ENCODE measurements at places on chromosomes 11 and 22.

GRCh38 chr11:128895526-128895925, 4.4 kb downstream of the KCNJ5 start:
- no peaks in the 10 kb centered on the region for H3K27me3 ChIP-seq
- no peak overlapping the region for H3K4me3 ChIP-seq
- no peaks in the 10 kb centered on the region for H3K36me3 ChIP-seq
- H3K4me1 ChIP-seq, result peaks cover 4% of the 10 kb centered on the region
- no peak overlapping the region for H3K27ac ChIP-seq
- DNase-seq, result no peak

- H3K27ac ChIP-seq, result no peak overlapping the region
- no peaks in the 10 kb centered on the region for H3K27me3 ChIP-seq
- no peaks in the 10 kb centered on the region for H3K36me3 ChIP-seq
- no peak for DNase-seq
- no peaks in the 10 kb centered on the region for H3K4me1 ChIP-seq
Observed at GRCh38 chr22:22230438-22230837, 14.1 kb upstream of the VPREB1 start.

DNA sequence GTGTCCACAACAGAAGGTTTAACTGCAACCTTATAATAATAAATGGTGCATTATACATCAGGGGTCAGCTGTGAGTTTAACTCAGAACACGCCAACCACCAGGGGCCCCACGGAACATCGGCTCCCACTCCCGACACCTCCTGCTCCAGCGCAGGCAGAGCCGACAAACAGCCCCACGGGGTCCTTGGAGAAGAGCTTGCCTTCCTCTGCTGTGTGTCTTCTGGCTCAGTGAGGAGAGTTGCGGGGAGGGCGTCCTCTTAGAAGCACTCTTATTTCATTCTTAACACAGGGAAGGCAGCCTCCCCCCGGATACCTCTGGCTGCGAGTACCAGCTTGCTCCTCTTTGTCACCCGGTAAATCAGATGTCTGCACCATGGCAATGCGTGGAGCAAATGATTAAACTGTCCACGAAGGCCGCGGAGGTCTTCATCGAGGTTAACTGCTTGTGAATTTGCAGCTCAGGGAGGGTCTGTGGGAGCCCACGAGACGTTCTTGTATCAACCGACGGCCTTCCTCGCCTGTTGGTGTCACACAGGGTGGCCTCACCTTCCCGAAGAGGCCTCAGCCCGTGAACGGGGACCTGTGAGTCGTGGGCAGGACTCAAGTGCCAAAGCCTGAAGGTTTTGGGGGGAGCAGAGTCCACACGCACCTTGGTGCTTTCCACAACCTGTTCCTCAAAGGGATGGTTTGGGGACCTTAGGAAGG, 464.0 kb downstream of the BRD1 start:
- H3K4me3 ChIP-seq, result no peak overlapping the region
- DNase-seq, result peak; percentile 61
- H3K27ac ChIP-seq, result no peak overlapping the region
- no peaks in the 10 kb centered on the region for H3K27me3 ChIP-seq
- H3K4me1 ChIP-seq, result no peaks in the 10 kb centered on the region

DNA sequence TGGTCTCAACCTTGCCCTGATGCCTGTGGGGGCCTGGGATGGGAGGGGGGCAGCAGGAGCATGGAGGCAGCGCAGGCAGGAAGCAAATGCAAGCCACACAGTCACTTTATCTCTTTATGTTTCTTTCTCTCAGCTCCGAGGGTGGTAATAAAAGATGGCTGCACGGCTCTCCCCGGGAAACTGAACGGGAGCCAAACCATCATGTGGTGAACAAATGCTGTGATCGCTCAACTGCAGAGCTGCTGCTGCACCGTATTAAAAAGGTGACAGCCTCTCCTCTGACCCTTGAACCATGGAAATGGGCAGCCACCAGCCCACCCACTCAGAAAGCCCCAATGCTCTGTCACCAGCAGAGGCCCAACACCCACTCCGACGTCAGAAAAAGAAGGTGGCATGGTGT, 110.0 kb downstream of the TIMP3 start:
- H3K36me3 ChIP-seq, result no peaks in the 10 kb centered on the region
- no peak overlapping the region for H3K4me3 ChIP-seq
- H3K4me1 ChIP-seq, result no peaks in the 10 kb centered on the region
- H3K27ac ChIP-seq, result no peak overlapping the region
- DNase-seq, result no peak
- H3K27me3 ChIP-seq, result no peaks in the 10 kb centered on the region
